ENCODE measurements at places on chromosomes 6 and 20.

GRCh38 chr20:8310618-8311017 is 178.6 kb downstream of the PLCB1 start:
- no peak for DNase-seq

- DNase-seq = no peak
Measured at GRCh38 chr20:5551621-5552020, 198.6 kb upstream of the SHLD1 start.

DNA sequence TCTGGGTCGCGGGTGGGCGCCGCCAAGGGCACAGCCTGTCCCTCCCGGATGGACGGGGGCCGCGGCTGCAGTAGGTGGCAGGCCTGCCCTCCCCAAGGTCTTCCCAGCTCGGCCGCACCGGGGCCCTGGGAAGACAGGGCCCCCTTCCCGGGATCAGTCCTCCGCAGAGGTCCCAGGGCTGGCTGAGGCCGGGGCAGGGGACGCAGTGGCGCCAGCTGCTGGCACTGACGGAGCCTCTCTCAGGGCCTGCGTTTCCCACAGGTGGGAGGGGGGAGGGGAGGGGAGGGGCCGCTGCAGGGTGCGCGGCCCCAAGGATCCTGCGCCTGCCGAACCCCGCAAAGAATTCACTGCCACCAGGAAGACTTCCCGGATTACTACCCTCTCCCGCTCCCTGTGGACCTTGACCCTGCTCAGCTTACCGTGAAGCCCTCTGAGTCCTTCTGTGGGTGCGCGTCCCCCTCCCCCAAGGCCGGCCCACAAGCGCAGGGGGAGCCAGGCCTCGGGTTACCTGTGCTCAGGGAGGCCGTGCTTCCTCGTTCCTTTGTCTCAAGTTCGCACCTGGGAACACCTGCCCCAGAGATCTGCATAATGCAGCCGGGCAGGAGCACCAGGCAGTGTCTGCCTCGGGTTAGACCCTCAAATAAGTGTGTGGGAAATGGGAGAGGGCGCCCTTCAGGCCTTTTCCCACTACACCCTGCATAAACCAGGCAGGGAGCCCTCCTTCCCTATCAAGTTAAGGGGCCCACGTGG is 5.1 kb downstream of the LZTS3 start:
- DNase-seq = no peak

DNA sequence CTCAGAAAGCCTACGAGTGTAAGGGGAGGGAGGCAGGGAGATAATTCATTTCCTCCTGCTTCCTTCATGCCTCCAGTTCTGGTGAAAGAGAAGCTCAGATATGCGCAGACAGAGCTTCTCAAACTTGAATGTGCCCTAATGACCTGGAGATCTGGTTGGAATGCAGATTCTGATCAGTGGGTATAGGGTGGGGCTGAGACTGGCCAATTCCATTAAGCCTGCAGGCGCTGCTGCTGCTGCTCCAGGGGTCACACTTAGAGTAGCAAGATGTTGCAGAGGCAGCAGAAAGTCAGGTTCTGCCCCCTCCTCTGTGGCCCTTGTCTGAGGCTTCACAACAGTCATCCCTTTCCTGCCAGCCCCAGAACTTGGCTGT is 161.0 kb downstream of the DHX35 start:
- DNase-seq = no peak

DNA sequence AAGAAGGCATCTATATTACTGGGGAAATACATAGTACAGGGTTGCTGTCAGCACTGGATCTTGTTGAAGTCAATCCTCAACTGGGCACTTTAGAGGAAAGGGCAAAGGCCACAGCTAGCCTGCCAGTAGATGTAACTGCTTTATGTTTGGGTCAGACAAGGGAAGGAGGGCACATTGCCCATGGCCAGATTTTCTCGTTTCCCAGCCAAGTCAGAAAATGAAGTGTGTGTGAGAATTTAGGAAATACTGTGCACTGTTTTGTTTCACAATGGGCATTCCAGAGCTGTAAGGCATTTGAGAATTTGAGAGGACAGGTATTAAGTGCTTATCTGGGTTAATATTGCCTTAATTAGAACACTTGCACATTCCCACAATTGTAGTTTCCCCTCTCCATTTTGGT is 183.9 kb upstream of the MCHR2 start:
- DNase-seq = no peak

- DNase-seq = no peak
Measured at GRCh38 chr6:122806291-122806690, 17.2 kb downstream of the SMPDL3A start.

Data from CD4-positive, alpha-beta T cell treated with Interleukin-10 for 1 hour (primary cell).